CD4-positive, alpha-beta T cell treated with Interleukin-15 for 4 hours (primary cell): ENCODE measurements at places on chromosomes 2 and 18.

DNA sequence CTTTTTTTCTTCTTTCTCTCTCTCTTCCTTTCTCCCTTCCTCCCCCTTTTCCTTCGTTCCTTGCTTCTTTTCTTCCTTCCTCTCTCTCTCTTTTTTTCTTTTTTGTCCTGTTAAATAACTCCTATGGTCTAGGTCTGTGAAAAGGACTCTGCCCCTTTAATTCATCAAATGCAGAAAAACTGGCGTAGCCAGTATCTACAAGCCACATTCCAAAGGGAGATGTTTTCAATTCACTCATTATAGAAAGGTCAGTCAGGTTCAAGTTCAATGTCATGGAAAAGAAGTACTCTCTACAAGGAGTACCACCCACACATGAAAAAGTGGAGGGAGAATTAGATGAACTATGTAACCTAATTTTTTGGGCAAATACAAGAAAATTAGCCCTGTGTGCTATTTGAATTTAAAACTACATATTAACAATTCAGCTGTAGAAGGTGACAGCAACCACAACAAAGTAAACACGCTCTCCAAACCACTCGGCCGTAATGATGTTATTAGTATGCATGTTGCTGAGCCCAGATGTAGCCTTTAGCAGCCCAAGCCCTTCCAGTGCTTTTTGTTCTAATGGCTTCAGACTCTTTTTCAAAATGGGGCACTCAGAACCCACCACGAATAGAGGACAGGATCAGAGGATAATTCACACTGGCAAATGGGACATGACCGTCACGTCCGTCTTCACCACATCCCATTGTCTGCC lies 735.4 kb upstream of the FANCL start:
- DNase-seq: no peak

DNA sequence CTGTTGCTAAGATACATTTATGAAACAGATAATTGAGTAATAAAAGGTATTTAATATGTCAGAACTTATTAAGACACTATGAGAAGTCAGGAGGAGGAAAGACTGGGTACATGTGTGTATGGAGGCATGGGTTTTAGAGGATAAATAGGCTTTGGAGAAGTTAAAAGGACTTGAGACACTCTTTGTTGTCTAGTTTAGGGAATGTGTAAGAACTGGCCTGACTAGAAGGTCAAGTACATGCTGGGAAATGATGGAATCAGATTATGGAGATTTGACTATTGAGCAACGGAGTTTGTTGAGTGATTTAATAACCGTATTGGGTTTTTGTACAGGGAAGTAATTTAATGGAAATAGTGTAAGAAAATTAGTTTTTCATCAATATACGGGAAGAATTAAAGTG lies 28.2 kb upstream of the SPDYA start:
- no peak for DNase-seq

GRCh38 chr2:75676464-75676863 lies 29.9 kb downstream of the MRPL19 start:
- no peak for DNase-seq

DNA sequence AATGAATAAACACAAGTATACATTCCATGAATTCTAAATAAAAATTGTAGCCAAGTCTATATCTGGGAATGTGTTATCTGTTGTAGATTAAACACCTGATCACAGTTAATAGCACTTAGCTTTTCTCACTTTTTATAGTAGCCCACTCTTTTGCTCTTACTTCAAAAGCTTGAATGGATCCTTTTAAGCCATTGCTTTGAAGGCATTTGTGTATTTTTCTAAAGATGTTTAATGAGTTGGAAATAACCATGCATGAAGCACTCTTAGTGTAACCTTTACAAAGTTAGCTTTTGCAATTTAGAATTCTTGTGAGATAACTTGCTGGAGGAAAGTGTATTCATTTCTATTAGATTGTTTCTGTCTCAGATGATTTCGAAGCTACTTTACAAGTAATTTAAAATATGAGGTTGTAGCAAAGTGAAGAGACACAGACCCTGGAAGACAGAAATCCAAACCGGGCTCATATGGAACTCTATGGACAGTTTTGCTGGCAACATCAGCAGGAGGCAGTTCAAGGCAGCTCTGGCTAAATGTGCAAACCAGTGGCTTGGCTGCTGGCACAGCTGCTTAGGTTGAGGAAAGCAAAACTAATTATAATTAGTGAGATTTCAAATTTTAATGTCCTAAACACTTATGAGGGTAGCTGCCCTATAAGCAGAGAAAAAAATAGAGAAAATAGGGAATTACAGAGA lies 469.8 kb upstream of the ZEB2 start:
- DNase-seq: no peak

GRCh38 chr2:65931056-65931455 lies 498.7 kb upstream of the SPRED2 start:
- no peak for DNase-seq

GRCh38 chr18:69890558-69890957 lies 57.1 kb downstream of the CD226 start:
- no peak for DNase-seq

DNA sequence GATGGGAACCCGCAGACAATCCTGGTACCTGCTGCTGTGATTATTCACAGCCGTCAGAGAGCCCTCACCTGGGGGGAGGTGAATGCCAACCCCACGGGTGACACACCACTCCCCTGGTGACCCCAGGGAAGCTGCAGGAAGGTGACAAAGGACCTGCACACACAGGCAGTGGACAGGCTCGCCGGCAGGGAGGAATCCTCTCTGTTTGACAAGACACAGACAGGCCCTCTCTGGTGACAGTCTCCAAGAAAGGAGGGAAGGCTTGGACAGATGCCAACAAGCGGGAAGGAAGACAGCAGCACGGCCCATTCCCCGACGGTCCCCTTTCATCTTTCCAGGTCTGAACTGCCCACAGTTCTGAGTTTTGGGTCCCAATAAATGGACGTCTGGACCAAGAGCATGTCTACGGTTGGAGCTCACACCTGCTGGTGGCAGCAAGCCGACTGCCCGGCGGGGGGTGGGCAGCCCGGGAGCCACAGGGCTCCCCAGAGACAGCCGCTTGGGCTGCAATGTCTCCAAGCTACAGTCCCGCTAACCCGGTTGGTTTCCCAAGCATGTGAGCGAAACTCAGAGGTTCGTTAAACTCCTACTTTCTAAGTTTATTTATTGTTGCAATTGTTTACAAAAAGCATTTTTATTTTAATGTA lies 31.8 kb downstream of the HDAC4 start:
- no peak for DNase-seq

DNA sequence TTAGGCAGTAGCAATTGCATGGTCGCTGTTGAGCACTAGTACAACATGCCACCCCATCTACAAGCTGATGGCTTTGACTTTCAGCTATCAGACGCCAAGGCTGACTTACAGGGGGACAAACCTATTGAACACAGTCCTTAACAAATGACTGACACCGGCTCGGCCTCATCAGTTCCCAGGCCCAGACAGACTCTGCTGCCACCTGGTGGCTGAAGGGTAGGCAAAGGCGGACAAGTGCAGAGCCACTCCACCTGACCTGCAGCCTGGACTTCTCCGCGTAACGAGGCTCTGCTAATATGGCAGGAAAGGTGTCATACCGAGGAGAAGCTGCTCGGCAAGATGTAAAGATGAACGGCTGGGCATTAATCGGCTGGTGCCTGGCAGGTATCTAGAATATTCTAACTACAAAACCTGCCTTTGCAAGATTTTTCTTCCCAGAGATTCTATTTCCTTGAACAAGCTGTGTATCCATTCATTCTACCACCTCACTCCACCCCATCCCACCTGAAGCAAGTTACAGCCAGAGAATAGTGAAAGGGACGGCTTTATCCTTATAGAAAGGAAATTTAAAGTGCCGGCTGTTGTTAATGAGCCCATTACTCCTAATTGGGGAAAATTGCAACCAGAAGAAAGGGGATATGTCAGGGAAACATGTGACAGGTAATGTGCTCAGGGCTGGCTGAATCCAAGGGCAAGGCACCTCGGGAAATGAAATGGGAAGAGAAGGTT lies 67.4 kb downstream of the STEAP3 start:
- no peak for DNase-seq

GRCh38 chr2:4465671-4466070 lies 762.3 kb downstream of the DCDC2C start:
- DNase-seq: no peak

- no peak for DNase-seq
These were observed 123.2 kb downstream of the KCNS3 start for GRCh38 chr2:18001671-18002070.

GRCh38 chr2:125961739-125962138 lies 694.2 kb upstream of the GYPC start:
- no peak for DNase-seq

DNA sequence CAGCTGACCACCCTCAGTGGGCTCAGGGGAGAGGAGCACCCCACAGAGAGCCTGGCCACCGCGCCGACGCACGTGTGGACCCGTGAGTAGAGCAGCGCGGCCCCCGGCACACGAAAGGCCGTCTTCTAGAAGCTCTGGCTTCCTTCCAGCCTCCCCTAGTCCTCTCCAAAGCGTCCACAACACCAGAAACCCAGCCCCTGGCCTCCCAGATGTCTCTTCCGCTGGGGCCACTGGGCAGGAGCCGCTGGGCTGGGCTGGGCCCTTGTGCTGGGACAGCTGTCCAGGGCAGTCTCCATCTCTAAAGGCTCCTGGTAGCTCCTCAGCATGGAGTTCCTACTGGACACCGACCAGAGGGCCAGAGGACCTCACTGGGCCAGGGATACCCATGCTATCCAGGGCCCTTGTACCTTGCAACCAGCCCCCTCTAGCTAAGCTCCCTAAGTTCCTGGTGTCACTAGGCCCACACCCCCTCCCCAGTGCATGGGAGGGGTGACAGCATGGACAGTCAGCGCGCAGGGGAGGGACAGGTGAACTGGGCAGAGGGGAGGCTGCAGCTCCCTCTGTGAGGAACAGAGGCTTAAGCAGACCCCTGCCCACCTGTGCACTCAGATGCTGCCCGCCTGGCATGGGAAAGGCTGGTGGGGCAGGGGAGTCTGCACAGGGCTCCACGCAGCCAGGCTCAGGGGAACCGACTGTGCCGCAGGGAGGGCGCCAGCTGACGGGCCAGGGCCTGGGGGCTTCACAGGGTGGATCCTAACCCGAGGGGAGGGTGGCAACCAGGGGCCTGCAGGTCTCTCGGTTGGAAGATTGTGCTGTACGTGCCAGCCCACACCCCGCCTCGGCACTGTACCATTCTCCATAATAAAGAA lies 32.9 kb downstream of the MTERF4 start:
- DNase-seq: no peak

- no peak for DNase-seq
These were observed 94.7 kb downstream of the EXOC6B start for GRCh38 chr2:72731116-72731515.

- DNase-seq: no peak
These were observed 573.3 kb downstream of the LRP1B start for GRCh38 chr2:141557329-141558095.

DNA sequence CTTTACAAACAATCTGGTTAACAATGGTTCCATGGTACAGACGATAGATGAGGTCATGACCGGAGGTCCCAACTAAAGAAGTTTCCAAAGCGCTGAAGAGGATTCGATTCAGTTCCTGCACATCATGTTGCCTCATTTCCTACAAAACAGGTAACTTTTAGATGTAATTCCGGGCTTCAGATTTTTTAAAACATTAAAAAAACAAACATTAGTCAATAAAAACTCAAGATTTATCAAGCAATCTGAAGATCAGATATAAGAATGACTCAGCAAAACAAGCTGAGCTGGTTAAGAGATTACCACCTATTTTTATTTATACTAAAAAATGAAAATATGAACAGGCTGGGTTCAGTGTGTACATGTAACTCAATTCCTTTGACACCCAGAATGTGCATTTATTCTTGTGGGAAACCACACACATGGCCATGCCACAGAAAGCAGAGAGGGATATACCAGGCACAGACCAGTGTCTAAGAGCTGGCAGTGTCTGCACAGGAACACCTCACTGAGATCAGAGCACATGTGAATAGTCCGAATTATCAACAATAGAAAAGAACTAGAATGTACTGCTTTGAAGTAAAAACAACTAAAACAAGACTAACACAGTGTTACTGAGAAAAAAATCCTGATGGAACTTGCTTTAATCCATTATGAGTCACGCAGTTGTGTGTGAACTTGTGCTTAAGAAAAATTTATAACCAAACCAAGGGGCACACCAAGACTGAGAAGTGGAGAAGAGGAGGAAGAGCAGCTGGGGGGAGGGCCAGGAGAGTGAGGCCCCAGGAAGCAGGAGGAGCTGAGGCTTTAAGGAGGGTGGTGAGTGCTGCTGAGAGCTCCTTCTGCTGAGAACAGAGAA lies 9.5 kb downstream of the USP40 start:
- DNase-seq: no peak

DNA sequence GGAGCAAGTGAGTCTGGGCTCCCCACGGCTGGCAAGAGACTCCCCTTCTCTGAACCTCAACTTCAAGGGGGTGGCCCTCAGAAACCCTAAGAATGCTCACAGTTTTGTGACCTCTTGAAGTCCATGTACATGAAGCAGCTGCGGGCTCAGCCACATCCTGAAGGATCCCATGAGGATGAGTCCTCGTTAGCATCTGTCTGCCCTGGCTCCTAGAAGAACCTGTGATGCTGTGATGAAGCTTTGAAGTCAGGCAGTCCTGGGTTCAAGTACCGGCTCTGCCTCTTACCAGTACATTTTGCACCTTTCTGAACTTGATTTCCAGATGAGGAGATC lies 38.1 kb downstream of the SDC1 start:
- DNase-seq: no peak

DNA sequence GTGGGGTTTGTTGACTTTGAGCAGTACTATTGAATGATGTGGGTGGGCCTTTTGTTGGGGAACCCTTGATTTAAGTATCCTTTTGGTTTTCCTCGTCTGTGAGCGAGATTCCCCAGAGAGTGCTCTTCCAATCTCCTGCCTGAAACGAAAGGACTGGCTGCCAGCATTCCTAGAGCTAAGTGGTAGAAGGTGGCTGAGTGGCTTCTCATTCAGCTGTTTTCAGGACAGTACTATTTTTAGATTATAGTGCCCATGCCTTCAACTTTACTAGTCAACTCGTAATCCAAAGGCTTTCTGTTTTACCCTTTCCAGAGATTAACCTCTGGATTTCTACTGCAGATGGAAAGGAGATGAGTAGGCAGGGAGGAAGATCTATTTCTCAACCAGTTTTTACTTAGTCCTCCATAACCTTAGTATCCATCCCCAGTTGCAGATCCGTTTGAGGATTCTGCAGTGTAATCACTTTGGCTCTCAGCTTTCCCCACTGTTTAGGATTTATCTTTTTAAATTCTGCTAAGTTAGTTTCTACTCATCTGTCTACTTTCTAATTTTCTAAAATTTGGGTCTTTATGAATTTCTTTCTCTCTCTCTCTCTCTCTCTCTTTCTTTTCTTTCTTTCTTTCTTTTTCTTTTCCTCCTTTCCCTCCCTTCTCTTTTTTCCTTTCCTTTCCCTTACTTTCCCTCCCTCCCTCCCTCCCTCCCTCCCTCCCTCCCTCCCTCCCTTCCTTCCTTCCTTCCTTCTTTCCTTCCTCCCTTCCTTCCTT lies 9.2 kb downstream of the SLC4A1AP start:
- DNase-seq: no peak
